ENCODE measurements at places on chromosomes 16 and 17.

DNA sequence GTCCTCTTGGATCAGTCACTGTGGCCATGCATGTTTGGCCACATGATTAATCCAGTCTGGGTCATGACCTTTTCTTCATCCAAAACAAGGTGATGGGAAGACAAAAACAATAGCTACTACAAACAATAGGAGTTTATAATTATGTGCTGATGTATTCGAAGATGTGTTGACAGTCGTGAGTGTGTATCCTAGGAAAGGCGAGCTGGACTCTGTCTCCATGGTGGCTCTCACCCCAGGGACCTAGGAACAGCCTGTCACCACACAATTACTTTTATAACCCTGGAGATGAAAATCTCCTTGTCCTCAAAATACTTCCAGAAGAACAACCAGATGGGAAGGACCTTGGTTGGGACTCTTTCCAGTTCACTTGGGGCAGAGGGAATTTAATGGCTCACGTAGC, 9.8 kb upstream of the PLK1 start:
- DNase-seq = no peak

DNA sequence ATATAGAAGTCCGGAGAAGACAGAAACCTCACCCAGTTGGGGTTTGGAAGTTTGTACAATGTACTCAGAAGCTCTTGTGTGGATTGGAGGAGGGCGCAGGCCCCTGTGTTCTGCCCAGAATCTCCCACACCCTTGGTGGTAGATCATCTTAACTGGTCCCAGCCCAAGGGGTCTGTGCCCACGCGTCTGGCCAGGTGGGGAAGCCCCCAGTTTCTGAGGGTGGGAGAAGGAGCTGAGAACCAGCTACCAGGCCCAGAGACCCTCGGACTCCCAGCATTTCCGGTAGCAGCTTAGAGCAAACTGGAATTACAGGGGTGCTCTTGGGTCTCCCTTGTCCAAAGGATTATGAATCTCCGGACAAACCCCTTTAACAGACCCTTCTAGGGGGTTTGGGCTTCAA, 2.3 kb upstream of the PPP1R9B start:
- no peak for DNase-seq

DNA sequence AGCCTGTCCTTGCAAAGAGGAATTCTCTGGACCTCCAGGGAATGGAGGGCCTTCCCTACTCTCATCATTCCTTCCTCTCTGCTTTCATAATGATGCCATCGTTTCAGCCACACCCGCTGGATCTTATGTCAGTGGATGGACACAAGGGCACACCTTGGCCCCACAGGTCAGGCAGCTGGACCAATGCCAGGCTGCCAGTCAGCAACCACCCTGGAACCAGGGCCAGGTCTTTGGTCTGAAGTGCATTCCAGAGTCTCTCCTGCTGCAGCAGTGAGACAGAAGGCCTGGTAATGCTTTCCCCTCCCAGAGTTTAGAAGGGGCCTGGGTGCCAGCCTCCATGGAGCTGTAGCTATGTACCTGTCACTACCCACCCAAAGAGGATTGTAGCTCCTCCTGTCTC, 7.4 kb downstream of the C1QL1 start:
- no peak for DNase-seq

DNA sequence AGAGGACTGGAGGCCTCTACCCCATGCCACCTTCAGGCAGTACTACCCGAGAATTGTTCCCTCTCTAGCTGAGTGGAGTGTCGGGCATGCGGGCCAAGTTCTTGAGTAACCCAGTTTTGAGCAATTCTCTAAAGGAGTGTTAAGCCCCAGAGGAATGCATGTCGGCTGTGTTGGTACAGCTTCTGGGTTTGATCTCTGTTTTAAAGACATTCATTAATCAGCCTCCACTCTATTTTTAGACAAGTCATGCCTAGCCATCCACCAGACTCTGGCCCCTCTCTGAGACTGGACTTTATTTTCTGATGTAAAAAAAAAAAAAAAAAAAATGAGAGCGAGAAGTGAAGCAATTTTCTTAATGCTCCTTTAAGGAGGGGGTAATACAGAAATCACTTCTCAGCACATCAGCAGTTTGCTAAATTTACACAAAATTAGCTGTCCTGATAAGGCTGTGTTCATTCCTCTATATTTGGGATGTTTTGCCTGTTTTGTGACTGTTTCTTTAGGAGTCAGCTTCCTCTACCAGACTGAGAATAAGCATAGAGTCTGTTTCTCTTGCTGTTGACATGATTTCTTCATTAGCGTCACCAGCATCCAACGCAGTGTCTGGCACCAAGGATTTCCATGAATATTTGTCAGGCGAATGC, 88.7 kb downstream of the AXIN2 start:
- DNase-seq = no peak

Data from cardiac septum (tissue), 1 donor.